ENCODE measurements at places on chromosomes 2 and 18. TPM values are rescaled to one million over a fixed set of nuclear protein-coding genes. Genes with fewer than 3 reads are reported as not detected.

DNA sequence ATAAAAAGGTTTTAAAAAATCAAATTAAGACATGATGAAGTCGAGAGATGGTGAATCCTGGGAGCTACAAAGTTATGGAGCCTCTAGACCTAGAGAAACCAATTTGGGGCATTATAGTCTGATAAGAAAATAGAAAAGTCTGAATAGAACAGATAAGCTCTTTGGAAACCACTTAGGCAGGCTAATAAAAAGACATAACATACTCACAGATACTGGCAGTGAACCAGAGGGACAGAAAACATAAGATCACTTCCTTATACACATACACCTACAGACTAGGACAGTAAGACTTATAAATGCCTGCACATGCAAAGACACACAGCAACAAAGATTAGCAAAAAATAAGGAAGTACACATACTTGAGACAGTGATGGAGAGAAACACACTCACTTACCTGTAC, 20.0 kb downstream of the SMC6 start:
- no peak for DNase-seq

GTF2A1L gene
- polyA plus RNA-seq: 0.66 TPM

DNA sequence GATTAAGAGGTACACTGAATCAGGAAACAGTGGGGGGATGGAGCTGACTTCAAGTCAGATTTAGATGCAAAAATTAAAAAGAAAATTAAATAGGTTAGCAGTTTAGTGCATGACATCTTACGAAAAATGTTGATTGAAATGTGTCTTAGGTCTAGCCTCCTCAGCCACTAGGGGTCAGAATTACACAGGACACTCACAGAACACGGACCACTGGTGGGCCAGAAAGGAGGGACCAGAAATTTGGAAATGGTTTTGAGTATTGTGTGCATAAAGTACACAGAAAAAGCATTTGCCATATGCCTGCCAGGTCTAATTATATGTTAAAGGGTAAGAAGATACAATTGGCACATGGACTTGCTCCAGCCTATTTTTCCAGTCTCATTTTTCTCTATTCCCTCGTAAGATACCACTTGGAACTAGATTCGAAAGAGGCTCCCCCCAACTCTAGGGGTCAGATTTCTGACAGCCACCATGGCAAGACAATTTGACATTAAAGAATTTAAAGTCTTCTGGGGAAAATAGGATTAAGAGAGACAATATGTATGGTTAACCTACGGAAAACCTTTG, 550.2 kb upstream of the SETBP1 start:
- DNase-seq: no peak

DNA sequence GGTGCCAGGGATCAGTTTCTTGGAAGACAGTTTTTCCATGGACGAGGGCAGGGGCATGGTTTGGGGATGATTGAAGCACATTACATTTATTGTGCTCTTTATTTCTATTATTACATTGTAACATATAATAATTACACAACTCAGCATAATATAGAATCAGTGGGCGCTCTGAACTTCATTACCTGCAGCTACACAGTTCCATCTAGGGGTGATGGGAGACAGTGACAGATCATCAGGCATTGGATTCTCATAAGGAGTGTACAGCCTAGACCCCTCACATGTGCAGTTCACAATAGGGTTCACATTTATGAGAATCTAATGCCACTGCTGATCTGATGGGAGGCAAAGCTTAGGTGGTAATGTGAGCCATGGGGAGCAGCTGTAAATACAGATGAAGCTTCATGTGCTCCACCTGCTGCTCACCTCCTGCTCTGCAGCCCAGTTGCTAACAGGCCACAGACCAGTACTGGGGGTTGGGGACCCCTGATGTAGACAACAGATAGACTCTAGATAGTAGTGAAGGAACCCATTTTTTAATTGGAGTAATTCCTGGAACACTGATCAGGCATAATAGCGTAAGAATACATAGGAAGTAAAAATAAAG, 41.5 kb upstream of the MC4R start:
- no peak for DNase-seq

DNA sequence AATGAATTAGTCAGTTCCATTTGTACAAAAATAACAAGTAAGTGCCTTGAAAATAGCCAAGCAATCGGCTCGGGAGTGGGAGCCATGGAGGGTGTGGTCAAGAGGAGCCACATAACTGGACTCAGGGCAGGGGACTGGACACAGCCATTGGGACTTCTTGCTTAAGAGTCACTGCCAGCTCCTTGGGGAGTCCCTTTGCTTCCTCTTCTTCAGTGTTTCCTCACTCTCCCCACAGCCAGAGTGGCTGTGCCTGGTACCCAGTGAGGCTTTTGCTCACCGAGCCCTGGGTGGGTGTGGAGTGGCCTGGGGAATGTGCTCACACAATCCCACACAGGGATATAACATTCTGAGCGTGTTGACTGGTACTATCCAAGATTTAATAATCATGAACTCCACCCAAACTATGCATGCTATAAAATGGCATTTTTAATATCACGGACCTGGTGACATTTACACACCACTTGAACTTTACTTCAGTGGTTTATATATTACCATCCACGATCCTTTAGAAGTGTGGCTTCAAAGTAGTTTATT, 94.6 kb downstream of the PTGR3 start:
- DNase-seq: no peak

GRCh38 chr18:56298935-56299334, 339.5 kb downstream of the TXNL1 start:
- no peak for DNase-seq

- no peak for DNase-seq
These were observed 6.0 kb downstream of the LHCGR start for GRCh38 chr2:48749291-48750127.

COX5B gene
- 1,023 TPM for polyA plus RNA-seq

DNA sequence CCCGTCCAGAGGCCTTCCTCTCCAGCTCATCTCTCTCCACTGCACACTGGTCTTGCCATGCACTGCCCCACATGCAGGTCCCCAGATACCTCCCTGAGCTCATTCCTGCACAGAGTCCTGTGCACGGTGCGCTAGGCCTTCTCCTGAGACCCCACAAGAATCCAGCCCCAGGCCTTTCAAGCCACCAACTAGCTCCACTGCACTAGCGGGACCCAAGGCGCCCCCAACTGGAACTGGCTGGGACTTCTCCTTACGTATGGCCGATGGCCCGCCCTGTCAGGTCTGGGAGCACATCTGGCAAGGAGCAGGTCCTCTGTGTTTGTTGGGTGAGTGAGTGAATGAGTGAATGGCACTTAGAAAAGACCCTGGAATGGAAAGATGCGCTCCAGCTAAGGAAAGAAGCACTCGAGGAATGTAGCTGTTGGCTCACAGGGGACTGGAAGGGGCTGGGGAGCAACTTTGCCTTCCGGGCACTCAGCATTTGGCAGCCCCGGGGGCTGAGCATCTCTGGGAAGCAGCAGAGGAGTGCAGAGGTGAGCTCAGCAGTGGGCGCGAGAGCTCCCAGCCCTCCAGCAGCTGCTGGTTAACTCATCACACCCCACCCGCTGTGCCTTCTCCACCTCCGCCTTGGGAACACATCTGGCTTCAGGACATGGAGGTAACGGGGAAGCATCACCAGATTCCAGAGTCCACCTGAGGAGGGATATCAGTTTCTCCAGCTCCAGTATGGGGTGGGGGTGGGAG, 223.1 kb downstream of the GLI2 start:
- no peak for DNase-seq

DNA sequence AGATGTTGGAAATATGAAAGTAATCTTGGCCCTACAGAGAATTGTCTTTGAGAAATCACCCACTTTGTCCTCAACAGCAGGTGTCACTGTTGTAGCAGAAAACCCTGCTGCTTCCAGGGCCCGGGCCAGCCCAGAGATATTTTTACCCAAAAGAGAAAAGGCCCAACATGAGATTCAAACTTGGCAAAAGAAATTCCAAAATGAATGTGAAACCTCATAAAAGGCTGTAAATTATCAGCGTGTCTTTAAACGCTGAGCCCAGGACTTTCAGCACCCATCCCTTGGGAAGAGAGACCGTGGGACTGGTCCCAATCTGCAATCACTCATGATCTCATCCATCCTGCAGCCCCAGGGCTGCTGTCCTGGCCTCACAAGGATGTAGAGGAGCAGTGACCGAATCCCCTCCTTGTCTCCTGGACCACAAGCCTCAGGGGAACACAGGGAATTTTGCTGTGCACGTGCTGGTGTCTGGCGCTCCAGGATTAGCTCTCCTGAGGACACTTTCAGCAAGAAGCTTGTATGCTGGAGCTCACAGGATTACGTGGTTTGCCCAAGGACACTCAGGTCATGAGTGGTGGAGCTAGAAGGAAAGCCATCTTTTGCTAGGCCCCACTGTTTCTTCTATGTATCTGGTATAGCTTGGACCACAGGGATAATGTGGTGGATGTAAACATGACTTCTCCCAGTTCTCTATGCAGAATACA, 202.1 kb downstream of the RNF144A start:
- no peak for DNase-seq

ALLC gene
- not detected for polyA plus RNA-seq

GRCh38 chr2:3651691-3652648, 6.0 kb upstream of the ALLC start:
- DNase-seq: no peak

NEDD4L gene
- 64.3 TPM for polyA plus RNA-seq

SCN2A gene
- polyA plus RNA-seq: under 0.01 TPM

DNA sequence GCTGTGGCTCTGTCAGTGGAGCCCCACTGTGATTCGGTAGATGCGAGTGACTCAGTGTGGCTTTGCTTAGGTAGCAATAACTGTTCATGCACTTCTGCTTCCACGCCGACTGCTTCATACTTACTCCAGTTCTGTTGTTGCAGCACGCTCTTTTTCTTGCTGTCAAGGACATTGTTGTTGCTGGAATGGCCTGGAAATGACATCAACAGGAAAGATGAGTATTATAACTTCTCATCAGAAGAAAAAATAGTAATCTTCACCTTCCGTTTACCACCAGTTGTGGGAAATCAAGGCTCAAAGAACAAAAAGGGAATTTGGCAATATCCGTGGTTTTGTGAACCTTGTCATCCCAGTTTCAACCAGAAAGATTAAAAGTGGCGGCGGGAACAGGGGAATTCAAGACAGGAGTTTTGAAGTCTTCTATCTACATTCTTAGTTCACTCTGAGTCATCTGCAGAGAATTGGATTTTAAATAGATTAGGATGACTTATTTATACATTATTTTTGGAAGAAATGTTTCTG, 8.3 kb downstream of the TM4SF20 start:
- DNase-seq: peak; percentile 70

DNA sequence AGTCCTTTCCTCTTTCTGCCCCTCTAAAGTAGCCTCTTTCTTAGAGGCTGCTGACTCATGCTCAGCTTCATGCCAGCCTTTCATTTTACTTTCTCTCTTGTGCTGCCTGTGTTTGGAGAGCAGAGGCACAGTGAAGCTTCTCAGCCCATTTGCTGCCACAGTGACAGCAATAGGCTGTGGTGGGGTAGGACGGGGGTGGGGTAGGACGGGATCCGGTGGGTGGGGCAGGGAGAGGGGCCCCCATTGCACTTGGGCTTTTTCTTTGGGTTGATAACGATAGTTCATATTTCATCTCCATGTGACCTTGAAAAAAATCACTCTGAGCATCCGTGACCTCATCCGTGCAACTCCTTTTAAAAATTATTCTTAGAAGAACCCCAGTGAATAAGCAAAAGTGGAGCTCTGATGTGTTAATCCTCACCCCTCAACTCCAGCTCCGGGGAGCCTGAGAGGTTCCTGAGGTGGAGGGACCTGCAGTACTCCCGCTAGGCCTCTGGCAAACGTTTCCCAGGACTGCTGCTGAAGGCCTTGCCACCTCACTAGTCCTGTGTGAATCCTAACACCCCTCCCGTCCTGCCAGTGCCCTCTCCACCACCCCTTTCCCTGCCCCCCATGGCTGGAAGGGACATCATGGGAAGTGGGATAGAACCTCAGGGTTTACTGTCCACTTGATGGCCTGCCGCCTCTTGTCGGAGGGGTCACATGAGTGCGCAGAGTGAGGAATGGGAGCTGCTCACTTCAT, 70.8 kb downstream of the INPP4A start:
- DNase-seq: peak; percentile 62

GNAL gene
- polyA plus RNA-seq: 3.4 TPM

MC2R gene
- polyA plus RNA-seq: not detected

All from sigmoid colon (tissue), 7 donors.